ENCODE measurements at places on chromosomes 13 and 19. TPM values are rescaled to one million over a fixed set of nuclear protein-coding genes. Genes with fewer than 3 reads are reported as not detected.

The SIGLEC12 gene
- not detected for total RNA-seq

The SMIM44 gene
- not detected for total RNA-seq

DNA sequence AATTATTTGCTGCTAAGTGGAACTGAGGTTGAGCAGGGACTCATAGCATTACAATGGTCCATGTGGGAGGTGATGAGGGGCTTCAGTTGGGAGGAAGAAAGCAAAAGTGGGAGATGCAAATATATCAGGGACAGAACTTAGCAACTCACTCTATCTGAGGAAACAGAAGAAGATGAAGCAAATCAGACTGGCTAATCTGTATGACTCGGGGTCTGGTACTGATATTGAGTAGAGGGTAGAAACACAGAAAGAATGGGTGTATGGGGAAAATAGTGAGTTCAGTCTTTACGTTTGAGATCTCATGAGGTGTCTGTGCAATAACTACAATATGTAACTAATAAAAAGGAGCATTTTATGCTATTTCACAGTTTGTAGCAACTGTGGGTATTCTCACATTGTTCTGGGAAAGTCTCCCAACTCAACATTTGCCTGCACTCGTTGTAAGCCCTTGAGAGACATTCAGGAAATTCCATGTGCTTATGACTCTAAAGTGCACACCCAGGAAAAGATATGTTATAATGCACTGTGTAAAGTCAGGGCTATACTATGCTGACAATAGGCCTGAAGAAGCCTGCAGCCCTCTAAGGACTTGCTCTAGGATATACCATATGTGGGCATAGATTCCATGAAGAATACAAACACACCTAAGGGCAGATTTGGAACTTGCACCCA, 183.5 kb downstream of the SPRY2 start:
- DNase-seq: no peak

GRCh38 chr19:17112271-17112670, 36.7 kb downstream of the MYO9B start:
- no peak for DNase-seq

The IGSF23 gene
- total RNA-seq: not detected

Measured in heart right ventricle (tissue), 16 donors.